Stimulated activated CD4-positive, alpha-beta T cell treated with anti-CD3 and anti-CD28 coated beads, TNF-alpha, amount 100 ng/mL, for 24 hours (primary cell): ENCODE measurements at places on chromosomes 16 and 17.
A peak's percentile ranks its signal among the peaks of the same experiment; 100 is the strongest.

- DNase-seq: no peak
These were observed 6.7 kb downstream of the NDUFAF8 start for GRCh38 chr17:81245665-81246342.

- no peak for DNase-seq
These were observed 12.6 kb downstream of the SNX20 start for GRCh38 chr16:50668368-50669008.

- DNase-seq: no peak
These were observed 9.9 kb downstream of the ZDHHC1 start for GRCh38 chr16:67406111-67406971.

GRCh38 chr16:69367980-69368379 lies 16.4 kb upstream of the TMED6 start:
- DNase-seq: no peak

DNA sequence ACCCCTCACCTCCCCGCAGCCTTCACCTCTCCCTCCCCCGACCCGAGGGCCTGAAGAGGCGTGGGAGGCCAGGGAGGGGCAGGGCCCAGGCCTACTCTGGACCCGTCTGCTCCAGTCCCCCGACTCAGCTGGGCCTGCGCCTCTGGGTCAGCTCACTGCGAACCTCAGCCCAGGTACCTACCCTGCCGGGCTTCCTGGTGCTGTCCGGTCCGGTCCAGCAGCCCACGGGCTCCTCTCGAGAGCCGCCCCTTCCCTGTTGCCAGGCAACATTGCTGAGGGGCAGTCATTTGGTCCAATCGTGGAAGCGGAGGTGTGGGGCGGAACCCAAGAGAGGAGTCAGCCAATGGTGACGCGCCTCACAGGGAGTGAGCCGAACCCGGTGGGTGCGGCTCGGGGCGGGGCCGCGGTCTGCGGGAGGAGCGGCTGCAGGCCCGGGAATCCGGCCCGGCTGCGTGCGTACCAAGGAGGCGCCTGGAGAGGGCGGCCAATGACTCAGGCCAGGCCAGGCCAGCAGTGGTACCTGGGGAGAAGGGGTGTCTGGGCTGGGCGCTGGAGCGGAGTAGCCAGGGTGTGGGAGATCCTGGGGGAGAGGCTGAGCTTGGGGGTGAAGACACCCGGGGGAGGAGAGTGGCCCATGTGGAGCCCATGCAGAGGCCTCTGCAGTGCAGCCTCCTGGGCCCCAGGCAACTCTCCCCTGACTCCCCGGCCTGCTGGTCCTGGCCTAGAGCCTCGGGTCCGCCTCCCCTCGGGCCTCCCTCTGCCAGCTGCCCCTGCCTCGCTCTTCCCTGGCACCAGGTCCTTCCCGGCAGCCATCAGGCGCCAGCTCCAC lies at the start of gene MEAK7:
Gene MEAK7, minus strand, starts transcription at position 240 of the 829 bp plus-strand sequence. CDS start 6,573 bp downstream, outside the sequence.
- DNase-seq: peak; percentile 99

DNA sequence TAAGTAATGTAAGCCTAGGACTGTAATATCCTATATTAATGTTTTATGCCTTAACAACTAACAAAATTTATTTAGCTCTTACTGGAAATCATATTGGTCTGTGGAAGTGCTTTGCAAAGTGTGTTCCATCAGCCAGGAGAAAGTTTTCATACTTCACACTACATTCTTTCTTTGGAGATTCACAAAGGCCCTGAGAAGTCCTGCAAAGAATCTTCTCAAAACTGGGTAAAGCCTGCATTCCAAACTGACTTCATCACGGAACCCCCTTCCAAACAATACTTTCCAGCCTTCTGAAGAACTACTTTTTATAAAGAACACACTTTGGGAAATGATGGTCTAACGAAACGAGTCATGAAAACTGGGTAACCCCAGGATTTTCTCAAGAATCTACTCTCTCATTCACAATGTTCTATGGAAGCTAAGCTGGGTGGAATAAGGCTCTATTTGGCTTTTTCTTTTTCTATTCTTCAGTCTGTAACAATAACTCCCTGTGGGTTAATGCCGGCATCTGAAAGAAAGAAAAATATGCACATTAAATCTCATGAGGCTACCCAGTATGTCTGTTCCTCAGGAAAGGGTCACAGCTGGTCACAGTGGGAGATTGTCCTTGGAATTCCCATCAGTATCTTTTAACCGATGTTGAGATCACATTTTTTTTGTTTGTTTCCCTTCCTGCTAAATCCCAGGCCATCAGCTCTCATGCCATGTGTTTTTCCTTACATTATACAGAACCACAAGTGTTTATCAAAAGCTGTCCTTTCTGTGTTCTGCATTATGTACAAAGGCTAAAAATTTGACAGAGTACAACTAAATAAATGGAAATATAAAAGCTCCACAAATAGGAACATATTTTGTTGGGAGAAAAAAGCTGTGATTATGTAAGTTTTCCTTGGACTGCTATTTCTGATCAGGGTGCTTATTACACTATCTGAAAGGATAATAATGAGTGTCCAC lies 12.8 kb upstream of the AKAP1 start:
- DNase-seq: no peak

GRCh38 chr17:74585711-74586110 lies 6.4 kb downstream of the CD300LD start:
- DNase-seq: no peak

DNA sequence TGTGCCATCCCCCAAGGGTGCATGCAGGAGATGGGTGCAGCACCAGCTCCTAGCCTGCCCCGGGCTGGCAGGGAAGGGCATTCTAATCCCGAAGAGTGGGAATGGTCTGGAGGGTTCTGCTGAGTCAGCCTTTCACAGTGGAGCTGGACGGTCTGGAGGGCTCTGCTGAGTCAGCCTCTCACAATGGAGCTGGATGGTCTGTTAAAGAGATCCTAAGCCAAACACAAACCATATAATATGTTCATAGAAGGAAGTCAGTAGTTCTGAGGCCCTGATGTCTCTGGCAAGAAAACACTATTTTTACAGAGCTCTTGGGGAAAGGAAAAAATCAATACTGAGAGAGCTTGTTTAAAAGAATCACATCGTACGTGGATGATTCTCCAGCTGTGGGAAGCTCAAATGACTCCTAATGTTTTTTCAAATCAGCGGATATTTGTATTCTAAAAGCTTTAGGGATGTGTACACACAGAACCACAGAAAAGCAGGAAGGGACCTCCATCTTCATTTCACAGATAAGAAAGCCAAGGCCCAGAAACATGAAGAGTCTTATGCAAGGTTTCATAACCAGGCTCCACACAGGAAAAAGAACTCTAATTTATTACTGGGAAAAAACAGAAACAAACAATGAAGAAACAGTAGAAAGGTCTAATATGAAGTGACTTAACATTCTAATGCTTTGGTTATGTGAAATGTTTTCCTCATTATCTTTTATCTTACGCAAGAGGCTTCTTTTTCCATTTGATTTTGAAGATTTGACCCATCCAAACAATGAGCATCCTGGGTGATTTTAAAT lies 176.3 kb downstream of the VPS53 start:
- DNase-seq: no peak

DNA sequence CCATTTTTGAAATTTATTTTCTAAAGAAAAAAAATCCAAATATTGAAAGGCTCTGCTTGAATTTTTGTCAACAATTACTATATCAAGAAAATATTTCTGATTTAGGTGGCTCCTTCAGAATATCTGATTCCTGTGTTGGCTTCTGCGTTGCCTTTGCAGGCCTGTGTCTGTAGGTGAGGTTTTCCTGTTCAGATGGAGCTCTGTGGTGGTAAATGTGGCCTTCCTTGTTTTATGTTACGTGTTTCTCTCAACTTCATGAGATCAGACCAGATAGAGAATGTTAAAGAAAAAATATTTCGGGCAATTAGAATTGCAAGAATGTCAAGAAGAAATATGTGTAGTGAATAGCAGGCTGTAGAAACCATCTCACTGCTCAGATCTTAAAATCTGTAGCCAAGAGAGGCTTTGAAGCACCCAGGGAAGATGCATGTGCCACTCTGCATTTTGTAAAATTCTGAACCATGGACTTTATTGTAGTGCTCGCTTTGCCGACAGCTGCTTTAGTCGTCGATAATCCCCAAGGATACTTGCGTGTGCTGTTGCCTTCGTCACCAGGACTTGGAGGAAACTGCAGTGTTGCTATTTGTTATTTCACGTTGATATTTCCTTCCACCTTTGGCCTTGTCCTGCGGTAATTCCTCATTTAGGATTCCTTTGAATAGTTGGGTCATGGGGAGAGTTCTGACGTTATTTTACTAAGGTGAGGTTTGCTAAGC lies 69.9 kb downstream of the RPTOR start:
- no peak for DNase-seq

- DNase-seq: no peak
These were observed 31.3 kb downstream of the DCUN1D3 start for GRCh38 chr16:20868890-20869289.

GRCh38 chr17:18968945-18969887 lies 17.3 kb downstream of the SLC5A10 start:
- no peak for DNase-seq

DNA sequence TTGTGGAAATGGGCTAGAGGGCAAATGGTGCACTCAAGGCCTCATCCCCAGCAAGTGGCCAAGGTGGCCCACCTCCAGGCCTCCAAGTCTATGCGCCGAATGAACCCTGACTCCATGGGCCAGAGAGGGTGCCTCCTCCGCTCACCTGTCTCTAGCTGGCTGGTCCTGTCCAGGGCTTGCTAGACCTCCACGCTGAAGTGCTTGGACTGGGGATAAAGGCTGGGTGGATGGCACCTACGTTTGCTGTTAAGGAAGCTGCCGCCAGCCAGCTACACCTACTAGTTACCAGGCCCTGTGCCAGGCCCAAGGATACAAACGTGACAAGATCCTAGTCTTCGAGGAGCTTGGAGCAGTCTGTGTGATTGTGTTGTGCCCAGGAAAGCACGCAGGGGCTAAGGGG lies 739 bp upstream of the SGCA start:
- DNase-seq: no peak

GRCh38 chr17:75889454-75889853 lies 7.3 kb downstream of the TRIM65 start:
- DNase-seq: no peak

DNA sequence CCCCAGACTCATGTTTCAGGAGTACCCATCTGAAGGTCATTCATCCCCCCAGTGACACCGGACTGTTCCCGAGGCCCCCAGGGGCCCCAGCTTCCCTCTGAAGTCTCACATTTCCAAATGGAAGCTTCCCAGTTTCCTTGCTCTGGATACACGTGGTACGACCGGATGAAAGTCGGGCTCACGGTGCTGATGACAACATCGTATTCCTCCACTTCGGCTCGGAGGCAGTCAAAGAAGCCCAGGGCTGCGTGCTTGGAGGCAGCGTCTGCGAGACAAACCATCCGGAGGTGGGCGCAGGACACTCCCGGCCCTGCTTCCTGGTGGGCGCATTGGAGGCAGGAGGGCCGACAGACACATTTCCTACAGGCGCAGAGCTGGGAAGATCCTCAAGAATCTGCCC lies 18.7 kb downstream of the DHRS7C start:
- DNase-seq: no peak

GRCh38 chr16:68762996-68763756 lies 26.1 kb downstream of the CDH1 start:
- DNase-seq: no peak

DNA sequence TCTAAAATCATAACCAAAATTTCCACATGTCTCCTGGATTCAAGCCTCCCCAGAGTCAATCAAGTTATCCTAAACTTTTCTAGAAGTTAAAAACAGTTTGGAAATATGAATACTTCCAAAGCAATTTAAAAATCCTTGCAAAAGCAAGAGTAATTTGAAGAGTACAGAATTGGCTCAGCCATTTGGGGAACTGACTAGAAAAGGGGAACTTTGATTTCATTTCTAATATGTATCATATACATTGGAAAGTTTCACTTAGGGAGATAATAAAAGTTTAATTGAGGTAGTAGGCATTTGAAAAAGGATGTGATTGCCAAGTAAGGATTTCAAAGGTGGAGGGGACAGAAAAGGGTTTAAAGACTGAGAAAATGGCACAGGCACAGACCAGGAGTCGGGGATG lies 9.0 kb upstream of the SLFN12L start:
- no peak for DNase-seq

DNA sequence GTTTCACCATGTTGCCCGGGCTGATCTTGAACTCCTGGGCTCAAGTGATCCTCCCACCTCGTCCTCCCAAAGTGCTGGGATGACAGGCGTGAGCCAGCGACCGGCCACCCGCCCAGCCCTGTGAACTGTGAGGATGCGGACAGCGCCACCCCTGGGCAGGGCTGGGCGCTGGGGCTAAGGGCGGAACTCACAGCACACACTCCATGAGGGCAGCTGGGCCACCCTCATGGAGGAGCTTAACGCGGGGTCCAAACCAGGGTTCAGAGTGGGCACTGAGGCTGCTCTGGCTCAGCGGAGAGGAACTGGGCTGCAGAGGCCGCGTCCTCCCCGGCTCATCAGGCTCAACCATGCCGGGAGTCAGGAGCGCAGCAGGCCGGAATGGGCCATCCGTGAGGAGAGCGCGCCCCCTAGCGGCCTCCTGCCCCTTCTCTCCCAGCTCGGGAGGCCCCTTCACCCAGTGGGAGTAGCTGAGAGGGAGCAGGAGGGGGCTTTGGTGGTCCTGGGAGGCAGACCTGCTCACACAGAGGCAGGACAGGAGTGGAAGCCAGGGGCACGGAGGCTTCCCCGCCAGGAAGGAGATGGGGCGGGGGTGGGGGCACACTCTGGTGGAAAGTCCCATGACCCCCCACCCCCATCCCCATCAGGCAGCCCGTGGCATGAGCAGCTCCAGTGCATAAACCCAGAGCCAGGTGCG lies 13.8 kb downstream of the CORO7 start:
- peak; percentile 46 for DNase-seq

- no peak for DNase-seq
These were observed 2.8 kb downstream of the PDK2 start for GRCh38 chr17:50097926-50098325.

GRCh38 chr17:8206536-8206935 lies 3.8 kb downstream of the AURKB start:
- DNase-seq: no peak

- DNase-seq: no peak
These were observed 58.8 kb upstream of the RHBDL3 start for GRCh38 chr17:32206861-32207260.

GRCh38 chr17:68512960-68513474 lies 787 bp downstream of the PRKAR1A start:
- no peak for DNase-seq

DNA sequence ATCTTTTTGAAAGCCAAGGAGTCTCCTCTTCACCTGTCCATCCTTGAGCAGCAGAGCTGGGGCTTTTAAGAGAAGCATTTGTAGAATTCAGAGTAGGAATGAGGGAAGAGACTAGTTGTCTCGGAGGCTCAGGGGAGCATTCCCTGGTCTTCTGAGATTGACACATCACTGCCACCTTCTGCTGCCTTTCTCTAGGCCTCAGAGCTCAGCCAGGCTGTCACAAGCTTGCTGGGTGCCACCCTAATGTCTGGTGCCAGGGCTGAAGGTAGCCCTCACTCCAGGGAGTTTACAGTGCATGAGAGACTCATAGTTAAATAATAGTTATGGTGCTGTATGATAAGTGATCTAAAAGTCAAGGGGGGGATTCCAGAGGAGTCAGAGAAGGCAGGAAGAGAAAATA lies 39.7 kb downstream of the B9D1 start:
- no peak for DNase-seq

DNA sequence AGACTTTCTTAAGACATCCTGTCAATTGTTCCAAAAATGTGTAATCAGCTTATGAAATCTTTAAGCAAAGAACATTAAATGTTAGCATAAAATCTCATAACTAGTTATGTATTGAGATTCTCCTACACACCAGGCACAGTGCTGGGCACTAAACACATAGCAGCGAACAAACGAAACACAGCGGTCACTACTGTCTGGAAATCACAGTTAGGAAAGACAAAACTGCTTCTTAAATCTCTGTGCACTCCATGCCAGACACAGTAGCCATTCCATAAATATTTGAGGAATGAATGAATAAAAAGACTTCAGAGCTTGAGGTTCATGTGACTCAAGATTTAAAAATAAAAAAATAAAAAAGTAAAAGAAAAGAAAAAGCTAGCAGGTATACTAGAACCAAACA lies 20.1 kb downstream of the TOX3 start:
- DNase-seq: no peak

GRCh38 chr16:19153876-19154275 lies 14.2 kb upstream of the SYT17 start:
- no peak for DNase-seq
